ENCODE measurements at places on chromosomes 12 and 14.

DNA sequence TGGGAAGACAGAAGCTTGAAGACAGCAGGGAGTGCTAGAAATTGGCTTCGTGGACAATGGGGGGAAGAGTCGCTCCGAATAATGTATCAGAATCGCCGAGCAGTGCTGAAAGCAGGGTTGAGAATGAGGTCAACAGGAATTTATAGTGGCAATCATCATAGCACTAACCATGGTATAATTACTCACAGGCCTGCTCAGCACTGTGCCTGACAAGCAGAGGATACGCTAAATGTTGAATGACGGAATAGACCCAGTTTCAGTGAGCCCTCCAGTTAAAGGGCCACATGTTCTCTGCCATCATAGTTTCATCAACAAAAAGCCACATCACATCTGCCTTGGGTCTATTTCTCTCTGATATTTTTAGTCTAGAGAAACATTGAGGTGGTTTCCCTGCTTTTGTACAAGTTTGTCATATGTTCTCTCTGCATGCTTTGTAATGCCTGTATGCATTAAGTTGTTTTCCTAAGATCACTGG is 130.3 kb upstream of the EGLN3 start:
- DNase-seq, result no peak

DNA sequence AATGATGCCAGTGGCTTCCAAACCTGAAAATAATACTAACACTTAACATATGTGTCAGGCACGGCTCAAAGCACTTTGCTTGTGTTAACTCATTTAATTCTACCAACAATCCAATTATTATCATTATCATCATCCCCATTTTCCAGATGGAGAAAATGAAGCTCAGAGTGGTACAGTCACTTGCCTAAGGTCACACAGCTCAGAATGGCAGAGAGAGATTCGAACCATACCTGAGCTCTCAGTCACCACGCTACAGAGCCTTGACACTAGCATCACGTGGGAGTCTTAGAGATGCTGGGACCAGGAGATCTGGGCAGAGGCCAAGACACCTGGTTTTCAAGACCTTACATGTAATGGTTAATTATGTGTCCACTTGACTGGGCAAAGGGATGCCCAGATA is 34.2 kb downstream of the DHX37 start:
- no peak for DNase-seq

- DNase-seq, result no peak
Measured at GRCh38 chr12:49635656-49636055, 12.3 kb downstream of the PRPF40B start.

GRCh38 chr12:75977952-75978671 is 53.5 kb downstream of the PHLDA1 start:
- peak; percentile 10 for DNase-seq

GRCh38 chr12:88417531-88417930 is 162.7 kb downstream of the KITLG start:
- no peak for DNase-seq

DNA sequence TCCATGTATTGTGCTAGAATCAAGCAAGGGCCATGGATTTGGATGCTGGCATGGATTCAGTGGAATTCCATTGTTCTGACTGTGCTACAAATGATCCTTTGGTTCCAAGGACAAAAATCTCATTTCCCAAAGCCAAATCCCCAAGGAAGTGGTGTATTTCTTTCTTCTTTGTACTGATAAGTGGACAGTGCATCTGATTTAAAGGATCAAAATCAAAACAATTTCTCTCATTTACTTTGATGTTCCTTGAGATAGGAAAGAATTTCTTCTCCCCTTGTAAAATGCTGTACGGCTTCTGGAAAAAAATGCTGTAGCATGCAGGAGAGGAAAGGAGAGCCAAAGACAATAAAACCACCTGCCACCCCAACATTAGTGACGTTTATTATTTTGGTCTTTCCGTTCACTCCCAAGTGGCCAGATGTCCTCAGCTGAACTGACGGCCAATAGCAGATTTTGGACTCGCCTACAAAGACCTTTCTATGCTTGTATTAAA is 185.7 kb downstream of the PRKD1 start:
- DNase-seq, result no peak

GRCh38 chr12:11895421-11896078 is 175.2 kb upstream of the BCL2L14 start:
- DNase-seq, result no peak

- DNase-seq, result no peak
Measured at GRCh38 chr14:35406506-35407305, 2.2 kb upstream of the NFKBIA start.

DNA sequence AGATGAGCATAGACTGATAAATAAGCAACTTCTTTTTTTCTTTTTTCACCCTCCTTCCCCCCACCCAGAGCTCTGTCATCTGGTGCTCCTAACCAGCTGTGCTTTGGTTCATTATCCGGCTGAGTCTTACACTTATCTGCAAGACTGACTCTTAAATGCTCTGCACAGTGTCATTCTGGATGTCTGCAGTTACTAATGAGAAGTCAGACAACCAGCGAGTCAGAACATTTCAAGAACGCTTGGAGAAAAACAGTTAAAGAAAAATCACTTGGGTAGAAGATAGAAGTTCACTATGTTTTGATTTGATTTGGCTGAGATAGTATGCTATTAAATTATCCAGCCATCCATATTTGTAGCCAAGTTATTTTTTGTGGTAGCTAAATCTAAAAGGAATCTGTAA is 328.9 kb upstream of the PRICKLE1 start:
- no peak for DNase-seq

- no peak for DNase-seq
Measured at GRCh38 chr14:50801706-50802105, 29.3 kb downstream of the NIN start.

GRCh38 chr12:65494537-65494936 is 216.1 kb downstream of the MSRB3 start:
- DNase-seq, result no peak

GRCh38 chr14:19754172-19754571 is 10.8 kb downstream of the OR4Q3 start:
- DNase-seq, result no peak

- no peak for DNase-seq
Measured at GRCh38 chr12:132724506-132725241, 14.0 kb downstream of the PGAM5 start.

DNA sequence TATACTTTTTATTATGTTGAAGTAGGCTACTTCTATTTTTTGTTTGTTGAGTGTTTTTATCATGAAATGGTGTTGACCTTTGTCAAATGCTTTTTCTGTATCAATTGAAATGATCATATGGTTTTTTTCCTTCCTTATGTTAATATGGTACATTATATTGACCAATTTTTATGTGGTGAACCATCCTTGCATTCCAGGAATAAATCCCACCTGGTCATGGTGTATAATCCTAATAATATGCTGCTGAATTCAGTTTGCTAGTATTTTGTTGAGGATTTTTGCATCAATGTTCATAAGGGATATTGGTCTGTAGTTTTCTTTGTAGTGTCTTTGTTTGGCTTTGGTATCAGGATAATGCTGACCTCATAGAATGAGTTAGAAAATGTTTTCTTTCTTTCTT is 10.4 kb downstream of the OR5AU1 start:
- DNase-seq, result no peak

DNA sequence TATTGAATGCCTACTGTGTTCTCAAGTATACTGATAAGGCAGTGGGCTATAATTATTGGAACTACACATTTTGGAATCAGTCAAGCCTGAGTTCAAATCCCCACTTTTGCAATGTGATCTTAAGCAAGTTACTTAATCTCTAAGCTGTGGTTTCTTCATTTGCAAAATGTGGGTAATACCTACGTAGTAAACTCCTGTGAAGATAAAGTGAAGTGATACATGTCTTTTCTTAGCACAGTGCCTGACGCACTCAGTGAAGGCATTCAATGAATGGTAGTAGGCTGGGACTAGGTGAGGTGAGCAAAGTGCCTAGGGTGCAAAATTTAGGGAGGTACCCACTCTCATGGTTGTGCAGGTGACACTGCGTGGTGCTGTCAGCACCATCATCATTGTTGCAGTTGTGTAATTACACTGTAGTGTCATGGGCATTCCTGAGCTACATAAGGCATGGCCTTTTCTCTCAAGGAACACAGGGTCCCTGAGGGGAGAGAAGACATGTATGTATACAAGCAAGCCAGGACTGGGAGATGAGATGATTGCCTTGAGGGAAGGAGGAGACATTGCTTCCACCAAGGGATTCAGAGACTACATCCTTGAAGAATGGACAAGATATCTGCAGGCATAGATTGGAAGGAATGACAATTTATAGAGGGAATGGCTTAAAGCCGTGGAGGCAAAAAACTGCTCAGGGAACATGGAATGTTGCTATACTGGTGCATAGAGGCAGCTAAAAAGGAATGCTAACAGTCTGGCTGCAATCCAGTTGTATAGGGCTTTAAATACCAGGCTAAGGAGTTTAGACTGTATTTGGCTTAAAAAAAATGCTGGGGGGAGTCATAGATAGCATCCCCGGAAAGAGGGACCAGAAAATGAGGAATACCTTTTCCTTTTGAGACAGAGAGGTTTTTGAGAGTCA is 129.2 kb upstream of the ARHGAP5 start:
- no peak for DNase-seq

DNA sequence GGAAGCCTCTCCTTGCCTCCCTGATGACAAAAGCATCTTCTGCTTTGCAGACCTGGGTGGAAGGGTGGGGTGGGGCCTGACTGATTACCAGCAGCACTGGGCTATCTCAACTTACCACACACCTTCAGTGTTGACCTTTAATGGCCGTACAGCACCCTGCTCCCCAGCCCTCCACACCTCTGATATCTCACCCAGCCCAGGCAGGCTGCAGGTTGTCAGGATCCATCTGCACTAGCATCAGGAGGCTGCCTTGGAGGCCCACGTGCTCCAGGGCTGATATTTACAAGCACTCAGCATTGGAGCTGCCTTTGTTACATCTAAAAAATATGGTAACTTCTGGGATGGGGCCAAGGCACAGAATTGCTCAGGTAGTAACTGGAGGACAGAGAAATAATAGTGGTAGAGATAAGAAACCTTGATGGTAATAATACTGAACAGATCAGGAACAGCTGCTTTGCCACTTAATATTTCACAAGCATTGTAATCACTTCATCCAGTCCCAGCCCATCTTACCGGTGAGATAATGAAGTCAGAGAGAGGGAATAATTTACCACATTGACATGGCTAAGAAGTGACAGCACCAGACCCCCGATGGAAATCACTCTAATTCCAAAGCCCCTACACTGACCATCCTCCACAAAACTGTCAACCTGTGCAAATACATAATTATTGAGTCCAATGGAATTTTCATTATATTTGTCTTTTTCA is 125.2 kb upstream of the RFLNA start:
- no peak for DNase-seq

- DNase-seq, result no peak
Measured at GRCh38 chr14:36520601-36521525, 831 bp upstream of the NKX2-1 start.

- no peak for DNase-seq
Measured at GRCh38 chr14:54893151-54893760, 9.4 kb downstream of the GCH1 start.

All from effector CD8-positive, alpha-beta T cell (primary cell).